ENCODE measurements at places on chromosomes 7 and 10.

GRCh38 chr7:141407893-141408292 lies 143.3 kb upstream of the AGK start:
- no peak for DNase-seq

DNA sequence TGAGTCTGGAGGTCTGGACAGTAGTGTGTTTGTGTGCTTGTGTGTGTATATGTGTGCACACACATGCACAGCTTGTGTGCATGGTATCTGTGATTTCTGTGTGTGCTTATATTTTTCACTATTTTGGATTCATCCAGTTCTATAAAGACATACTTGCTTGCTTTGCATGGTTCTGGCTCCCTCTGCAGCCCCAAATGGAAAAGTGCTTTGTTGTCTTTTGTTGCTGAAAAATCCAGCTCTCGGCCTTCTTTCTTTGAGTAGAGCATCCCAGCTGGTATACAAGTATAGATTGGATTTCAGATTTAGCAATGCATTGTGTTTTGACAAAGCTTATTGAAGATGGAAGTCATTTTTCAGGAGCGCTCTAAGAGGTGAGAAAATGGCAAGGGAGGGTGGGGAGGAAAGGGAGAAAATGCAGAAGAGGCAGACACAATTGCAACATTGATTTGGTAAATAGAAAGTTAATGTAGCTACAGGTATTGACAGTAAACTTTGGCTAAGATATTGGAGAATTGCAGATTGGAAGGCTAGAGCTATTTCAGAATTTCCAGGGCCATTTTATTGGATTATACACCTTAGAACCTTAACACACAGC lies 333.9 kb downstream of the AUTS2 start:
- no peak for DNase-seq

GRCh38 chr10:12390733-12391132 lies 41.4 kb downstream of the CAMK1D start:
- no peak for DNase-seq

DNA sequence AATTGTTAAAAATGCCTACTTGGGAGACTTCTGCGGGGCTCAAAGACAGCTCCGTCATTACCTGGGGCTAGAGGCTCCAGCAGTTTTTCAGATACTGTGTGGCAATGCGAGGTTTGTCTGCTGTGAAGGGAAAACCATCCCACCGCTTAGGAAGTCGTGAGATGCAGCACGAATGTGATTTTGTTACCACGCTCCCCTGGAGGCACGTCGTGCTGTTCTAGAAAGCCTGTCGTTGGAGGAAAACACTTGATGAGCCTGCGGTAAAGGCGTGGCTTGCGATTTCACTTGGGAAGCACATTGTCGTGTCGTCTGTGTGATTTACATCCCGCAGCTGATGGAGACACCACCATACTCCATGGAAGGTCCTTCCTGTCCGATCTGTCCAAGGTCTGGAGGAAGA lies 39.3 kb downstream of the CAMK1D start:
- no peak for DNase-seq

DNA sequence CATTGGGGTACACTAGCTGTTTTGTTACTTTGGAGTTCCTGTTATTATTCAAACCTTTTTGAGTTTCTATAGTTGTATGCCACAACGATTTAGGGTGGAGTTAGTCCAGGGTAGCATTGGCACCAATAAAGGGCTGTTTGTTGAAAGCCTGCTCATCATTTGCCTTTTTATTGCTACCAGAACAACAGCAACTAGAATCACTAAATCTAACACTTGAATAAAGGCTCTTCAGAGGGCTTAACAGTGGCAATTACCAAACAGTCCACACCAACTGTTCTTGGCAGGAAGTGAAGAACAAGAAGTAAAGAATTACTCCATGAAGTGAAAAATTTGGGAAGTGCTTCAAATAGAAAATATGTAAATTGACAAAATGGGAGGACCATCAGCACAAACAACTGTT lies 621.4 kb downstream of the PHTF2 start:
- DNase-seq = no peak

DNA sequence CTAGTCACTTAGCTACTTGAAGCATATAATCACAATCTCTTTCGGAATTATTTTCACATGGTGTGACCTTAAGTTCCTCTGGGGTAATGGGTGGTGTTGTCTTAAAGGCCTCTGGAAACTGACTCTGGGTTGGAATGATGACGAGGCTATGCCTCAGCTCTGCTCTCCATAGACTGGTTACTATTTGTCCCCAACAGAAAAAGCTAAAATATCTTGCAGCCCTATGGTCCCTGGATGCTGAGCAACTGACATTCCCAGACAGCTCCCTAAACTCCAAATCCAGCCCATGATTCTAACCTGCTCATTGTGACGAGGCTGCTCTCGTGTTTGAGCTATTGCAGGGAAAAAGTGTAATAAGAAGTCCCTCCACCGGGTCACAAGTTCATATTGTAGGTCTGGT lies 51.6 kb downstream of the HBP1 start:
- no peak for DNase-seq
